Fibroblast of the aortic adventitia (primary cell): ENCODE measurements at places on chromosomes 6 and 20. TPM values are rescaled to one million over a fixed set of nuclear protein-coding genes. Genes with fewer than 3 reads are reported as not detected.
A peak's percentile ranks its signal among the peaks of the same experiment; 100 is the strongest.

GRCh38 chr20:15682690-15683089, 890.6 kb downstream of the KIF16B start:
- DNase-seq: no peak

GRCh38 chr6:144897441-144897921, 612.3 kb downstream of the UTRN start:
- peak; percentile 82 for DNase-seq

Gene NELFCD
- 14.4 and 46.1 TPM in 2 replicates for total RNA-seq

DNA sequence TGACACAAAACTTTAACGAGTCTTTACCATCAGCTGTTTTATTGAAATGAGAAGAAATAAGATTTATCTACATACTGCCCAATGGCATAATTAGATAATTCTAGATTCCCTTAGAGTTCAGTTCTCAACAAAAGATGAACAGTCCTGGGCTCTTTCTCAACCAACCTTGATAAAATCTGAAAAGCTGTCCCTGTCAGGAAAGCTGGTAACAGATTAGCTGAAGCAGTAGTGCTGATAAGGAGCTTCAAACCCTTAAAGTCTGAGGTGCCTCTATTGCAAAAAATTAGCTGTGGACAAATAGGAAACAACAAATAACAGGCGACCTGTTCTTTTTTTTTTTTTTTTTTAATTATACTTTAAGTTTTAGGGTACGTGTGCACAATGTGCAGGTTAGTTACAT, 35.9 kb upstream of the FAM135A start:
- no peak for DNase-seq

GRCh38 chr6:139920776-139921100, 546.3 kb upstream of the CITED2 start:
- DNase-seq: no peak

GRCh38 chr6:43834528-43835155, 64.6 kb downstream of the VEGFA start:
- no peak for DNase-seq

DNA sequence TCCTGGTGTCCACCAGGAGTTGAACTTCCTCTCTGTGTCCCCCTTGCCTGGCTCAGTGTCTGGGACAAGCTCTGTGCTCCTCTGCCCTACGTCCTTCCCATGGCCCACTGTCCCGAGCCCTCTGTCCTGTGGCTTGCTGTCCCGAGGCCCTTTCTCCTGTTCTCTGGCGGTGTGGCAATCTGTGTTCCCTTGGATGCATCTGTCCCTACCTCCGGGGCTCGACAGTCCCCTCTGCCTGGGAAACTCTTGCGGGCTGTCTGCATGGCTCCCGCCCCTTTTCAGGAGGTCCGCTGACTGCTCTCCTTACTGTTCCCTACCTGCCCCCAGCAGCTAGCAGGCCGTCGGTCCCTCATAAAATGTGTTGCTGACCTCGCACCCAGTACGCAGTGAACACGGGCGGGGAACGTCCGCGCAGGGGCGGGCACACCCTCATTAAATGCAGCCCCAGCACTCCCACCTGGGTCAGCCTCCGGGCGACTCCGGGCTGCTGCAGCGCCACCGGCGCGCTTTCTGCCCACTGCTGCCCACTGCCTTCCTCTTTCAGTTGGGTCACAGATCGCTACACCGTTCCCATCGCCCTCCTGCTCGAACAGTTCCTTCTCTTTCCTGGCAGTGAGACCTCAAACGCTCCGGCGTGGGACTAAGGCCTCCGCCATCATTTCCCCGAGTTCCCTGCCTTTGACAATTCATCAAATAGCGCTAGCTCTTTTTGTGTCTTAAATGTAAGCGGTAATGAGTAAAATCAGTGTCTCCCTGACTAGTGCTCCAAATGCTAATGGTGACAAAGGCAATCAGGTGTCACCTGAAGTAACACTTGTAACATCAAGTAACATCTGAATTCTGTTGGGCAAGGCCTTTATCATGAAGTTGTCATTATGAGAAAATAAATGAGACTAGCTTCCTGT, 60.5 kb downstream of the RSPH3 start:
- DNase-seq: no peak

DNA sequence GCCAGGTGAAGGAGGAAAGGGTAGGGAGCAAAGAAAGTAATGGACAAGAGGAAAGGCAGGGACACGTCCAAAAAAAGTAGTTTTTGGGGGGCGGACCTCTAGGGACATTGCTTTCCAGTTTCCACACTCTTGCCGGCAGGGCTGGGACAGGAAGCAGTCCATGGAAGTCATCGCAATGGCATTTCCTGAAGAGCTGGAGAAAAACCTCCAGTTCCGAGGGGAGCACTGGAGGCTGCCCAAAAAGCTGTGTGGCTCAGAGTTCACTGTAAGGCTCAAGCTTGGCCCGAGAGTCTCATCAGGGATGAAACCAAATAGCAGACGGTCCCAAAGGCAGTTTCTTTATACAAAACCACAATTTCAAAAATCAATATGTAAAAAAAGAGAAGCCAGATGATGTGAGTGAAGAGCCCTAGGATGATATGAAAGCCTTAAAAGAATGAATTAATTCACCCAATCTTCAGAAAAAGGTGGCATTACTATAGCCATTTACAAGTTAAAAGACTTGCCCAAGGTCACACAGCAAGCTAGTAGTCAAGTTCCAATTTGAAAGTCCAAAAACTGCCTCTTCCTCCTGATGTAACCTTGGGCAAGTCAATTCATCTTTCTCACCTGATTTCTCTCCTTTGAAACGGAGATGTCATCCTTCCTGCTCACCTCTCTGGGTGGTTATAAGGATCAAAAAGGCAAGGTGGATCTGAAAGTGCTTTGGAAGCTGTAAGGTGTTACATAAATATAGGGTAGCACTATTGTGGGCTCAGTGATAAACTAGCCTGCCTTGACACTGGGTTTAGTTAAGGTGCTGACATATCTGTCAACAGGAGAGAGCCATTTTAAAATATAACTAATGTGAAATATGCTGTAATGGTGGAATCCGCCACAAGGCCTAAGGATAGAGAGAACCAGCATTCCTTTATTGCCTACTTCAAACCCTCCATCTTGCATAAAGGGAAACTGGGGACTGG, 9.1 kb downstream of the BCL2L1 start:
- peak; percentile 90 for DNase-seq

DNA sequence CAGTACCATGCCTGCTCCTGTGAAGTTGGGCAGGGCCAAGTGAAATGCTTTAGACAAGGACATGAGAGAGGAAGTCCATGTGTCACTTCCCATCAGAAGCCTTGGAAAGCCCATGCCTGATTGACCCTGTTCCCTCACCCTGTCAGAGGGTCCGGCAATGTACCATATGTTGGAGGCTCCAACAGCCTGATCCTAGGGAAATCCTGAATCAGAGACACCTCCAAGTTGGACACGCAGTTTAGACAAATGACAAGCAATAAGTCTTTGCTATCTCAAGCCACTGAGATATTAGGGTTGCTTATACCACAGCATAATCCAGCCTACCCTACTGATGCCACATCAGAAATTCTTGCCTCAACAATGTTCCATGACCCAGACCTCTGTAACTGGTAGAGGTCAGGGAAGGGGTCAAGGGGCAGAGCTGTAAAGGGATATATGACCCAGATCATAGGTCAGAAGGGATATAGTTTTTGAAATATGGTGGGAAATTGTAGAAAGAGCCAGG, 174.8 kb downstream of the HACE1 start:
- DNase-seq: no peak

Gene MOG
- not detected in 2 replicates for total RNA-seq

- DNase-seq: no peak
These were observed 7.7 kb upstream of the FOXF2 start for GRCh38 chr6:1381481-1382330.

Gene FUCA2
- total RNA-seq: 72.5 and 74.4 TPM in 2 replicates

Gene SYCP2
- 0.63 and 0.74 TPM in 2 replicates for total RNA-seq

DNA sequence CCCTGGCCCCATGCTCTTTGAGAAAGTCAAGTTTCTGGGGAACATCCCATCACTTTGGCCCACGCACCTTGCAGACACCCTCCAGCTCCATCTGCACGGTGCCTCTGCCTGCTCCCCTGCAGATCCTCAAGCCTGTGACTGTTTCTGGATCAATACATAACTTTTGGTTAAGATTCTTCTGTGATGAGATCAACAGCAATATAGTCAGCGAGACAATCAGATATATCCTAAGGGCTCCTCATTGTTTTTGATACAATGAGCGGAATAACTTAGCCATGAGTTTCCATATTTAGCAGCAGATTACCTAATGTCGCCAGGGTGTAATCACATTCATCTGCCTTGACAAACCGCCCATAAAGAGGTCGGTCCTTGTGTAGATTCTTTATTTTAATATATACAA, 109.3 kb upstream of the MTHFD1L start:
- DNase-seq: no peak

DNA sequence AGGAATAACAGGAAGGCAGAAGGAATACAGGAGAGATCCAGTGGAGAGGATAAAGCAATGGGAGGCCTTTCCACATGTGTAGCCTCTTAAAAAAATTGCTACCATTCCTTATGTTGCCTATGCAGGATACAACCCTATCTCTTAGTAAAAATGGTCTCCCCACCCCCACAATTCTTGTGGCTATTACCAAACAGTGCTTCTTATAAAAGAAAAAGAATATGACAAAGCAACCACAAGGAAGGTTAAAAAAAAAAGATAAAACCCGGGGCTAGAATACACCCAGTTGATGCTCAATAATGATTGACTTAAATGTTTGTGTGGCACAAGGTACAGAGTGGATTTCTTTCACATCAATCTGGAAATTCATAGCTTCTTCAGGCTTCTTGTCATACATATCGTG, 250.9 kb downstream of the HIVEP2 start:
- DNase-seq: peak; percentile 45

Gene ADTRP
- 2.6 and 10.9 TPM in 2 replicates for total RNA-seq

- no peak for DNase-seq
These were observed 106.4 kb downstream of the PPP1R14C start for GRCh38 chr6:150249261-150249660.

Gene PRL
- total RNA-seq: not detected in 2 replicates

DNA sequence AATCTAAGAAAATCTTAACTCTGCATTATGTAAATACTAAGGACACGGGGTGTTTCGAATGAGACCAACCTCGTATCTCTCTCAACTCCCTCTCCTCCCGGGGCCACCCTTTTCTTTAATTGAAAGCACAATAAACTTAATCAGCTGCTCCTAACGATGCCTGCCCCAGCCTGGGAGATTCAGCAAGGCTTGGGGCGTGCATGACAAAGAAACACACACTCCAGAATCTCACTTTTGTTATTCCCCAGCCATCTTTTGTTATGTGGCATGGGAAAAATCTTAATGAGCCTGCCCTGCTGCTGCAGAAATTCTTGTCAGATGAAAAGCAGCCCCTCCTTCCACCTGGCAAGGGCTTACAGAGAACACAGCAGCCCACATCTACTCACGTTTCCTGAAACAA, 117.4 kb downstream of the TTLL2 start:
- no peak for DNase-seq

DNA sequence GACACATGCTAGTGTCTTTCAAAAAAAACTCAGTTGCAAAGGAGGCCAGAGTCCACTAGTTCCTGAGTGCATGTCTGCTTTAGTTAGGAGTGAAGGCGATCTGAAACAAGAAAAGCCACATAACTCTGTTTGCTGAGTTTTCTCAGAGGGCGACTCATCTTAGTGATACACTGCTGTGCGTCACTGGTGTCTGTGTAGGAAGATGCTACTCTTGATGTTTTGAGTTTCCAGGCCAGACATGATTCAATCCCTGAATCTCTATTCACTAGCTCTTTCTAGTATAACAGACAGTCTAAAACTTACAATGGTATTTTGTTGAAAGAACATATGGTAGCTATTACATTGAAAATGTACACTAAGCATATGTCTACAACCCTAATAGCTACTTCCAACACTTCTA, 60.9 kb downstream of the GFRAL start:
- DNase-seq: no peak

GRCh38 chr20:24235296-24236175, 233.9 kb upstream of the SYNDIG1 start:
- no peak for DNase-seq

DNA sequence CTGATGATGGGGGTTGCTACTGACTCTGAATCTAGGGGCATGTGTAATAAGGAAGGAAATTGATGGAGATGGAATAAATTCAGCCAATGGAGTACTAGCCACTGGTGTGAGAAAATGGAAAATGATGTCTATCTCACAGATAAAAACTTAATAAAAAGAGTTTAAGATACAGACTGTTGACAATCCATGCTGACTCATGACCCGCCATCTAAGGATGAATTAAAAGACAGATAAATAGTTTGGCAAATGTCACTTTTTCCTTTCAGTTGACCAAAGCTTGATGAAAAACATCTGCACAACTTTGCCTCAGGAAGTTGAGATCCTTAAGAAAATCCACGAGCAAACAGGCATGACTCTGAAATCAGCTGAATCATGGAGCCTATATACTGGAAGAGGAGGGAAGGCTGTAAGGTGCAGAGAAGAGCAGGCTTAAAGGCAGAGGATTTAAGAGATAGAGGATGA, 82.6 kb upstream of the BMP5 start:
- DNase-seq: peak; percentile 85

Gene LGSN
- not detected in 2 replicates for total RNA-seq

GRCh38 chr6:113018351-113019151, 671.4 kb downstream of the RFPL4B start:
- peak; percentile 96 for DNase-seq

Gene RAMACL
- total RNA-seq: 2.4 and 2.5 TPM in 2 replicates

Gene ARFGAP1
- total RNA-seq: 45.5 and 58.3 TPM in 2 replicates

Gene NMBR
- total RNA-seq: not detected in 2 replicates

- DNase-seq: no peak
These were observed 48.6 kb downstream of the KDM1B start for GRCh38 chr6:18203786-18204185.

DNA sequence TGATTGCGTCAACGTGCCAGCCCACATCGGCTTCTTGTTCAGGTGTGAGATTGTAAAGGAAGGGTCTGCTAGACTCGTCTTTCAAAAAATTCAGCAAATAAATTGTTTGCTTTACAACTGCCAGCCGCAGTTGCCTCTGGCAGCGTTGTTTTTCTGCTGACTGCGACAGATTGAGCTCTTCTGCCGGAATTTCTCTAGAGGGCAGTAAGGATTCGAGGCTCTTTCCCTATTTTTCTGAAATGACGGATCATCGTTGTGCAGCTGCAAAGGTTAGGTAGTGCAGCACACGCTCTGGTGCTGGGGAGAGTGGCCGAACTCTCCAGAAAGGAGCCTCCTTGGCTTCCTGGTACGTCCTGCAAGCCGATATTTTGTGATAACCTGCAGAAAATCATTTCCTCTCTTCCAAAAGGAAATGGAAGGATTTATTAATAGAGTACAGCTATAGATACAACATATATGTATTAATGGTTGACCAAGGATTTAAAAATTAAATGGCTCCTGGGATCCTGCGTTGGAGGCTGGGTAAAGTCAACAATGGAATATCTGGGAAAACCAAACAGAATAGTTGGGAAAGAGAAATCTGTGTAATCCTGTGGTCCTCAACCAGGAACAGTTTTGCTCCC, 121.9 kb upstream of the ZFP64 start:
- peak; percentile 13 for DNase-seq

Gene ULBP1
- 0.65 and 1.7 TPM in 2 replicates for total RNA-seq

- peak; percentile 32 for DNase-seq
These were observed 65.1 kb downstream of the ZBTB2 start for GRCh38 chr6:151326116-151326825.

Gene CASP8AP2
- total RNA-seq: 15.0 and 27.6 TPM in 2 replicates

Gene OR14J1
- not detected in 2 replicates for total RNA-seq

- no peak for DNase-seq
These were observed 189.0 kb upstream of the CDYL start for GRCh38 chr6:4587171-4587570.
